M059J (cell line): ENCODE measurements at places on chromosomes 11 and 22.

DNA sequence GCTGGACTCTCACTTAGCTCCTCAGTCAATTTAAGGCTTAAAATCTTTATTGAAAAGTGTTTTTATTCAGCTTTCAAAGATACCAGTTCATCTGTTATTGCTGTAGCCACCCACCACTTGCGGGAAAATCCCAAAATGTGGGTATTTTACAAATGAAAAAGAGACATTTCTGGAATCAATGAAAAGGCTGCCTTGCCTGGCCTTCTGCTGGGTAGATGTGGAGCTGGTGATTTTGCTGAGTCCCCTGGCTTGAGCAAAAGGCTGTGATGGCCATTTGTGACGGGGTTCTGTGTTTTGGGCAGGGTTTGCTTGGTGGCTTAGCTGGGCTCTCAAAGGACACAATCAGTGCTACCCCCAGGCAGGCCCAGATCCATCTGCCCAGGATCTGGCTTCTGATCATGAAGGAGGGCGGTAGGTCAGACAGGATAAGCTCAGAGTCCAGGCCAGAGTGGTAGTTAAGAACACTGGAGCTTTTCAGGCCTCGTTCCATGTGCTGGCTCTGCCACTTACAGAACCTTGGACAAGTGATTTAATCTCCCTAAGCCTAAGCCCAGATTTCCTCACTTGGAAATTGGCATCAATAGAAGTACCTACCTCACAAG is 36.1 kb downstream of the UBASH3B start:
- DNase-seq, result no peak

GRCh38 chr22:25021976-25022711 is 69.6 kb downstream of the KIAA1671 start:
- DNase-seq, result no peak

GRCh38 chr22:22706253-22706915 is 62.0 kb downstream of the GGTLC2 start:
- no peak for DNase-seq

DNA sequence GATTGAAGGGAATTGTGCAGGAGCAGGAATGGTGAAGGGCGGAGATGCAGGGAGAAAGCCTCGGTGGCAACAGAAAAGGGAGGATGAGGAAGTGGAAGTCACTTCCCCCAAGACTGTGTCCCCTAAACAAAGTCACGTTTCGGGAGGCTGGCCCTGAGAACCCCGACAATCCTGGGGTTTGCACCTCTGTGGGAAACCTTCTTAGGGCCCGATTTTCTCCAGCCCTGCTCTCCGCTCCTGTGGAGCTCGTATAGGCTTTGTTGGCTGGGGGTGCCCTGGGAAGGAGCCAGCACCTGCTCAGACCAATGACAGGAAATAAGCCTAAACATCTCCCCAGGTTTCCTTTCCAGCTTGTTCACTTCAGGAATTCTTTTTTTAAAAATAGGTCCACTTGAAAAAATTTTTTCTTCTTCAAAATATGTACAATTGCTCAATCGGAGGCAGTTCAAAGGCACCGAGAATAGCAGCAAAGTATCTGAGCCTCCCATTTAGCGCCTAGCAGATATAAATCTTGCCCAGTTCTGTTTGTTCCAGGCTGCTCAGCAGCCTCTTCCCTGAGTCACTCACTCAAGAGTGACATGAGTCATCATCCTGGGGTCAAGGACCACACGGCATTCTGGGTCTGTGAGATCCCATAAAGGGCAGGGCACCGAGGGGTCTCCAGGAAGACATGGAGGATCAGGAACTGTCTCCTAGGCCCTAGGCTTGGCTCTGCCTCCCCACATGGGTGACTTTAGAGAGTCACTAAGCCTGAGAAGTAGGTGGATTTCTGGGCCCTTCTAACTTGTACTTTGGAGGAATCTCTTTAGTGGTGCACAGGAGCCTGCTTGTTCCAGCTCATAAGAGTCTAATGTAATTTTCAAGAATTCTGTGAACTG is 34.0 kb downstream of the IRAG1 start:
- DNase-seq, result peak; percentile 99
